ENCODE measurements at places on chromosomes 2 and 18.

DNA sequence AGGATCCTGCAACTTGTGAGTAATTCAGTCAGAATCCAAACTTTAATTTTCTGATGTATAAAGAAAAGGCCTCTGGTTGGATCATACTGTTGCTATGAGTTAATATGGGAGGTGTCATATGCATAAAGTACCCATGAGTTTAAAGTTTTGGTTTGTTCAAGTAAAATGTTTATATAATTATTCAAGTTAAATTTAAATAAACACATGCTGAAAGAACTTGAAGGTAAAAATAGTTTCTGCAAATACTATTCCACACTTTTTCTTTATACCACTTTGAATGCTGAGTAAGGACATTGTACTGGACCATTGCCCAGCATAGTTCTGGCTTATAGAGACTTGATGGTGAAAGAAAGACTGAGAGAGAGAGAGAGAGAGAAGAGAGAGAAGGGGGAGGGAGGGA lies 30.7 kb downstream of the PKP4 start:
- no peak for DNase-seq

DNA sequence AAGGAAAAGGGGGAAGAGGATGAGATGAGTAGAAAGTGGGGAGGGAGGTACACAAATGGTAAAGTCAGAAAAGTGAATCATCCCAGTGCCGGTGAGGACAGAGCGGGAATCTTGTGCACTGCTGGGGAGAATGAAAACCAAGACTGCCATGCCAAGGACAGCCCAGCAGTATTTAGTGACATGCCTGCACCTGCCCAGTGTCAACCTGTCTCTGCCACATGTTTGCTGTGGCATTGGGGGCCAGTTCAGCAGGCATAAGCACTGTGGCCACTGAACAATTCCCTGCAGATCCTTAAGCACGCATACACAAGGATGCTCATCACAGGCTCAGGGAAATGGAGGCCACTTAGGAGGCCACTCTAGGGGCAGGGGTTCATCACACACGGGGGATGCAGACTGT lies 5.2 kb upstream of the KCNK3 start:
- DNase-seq: no peak

DNA sequence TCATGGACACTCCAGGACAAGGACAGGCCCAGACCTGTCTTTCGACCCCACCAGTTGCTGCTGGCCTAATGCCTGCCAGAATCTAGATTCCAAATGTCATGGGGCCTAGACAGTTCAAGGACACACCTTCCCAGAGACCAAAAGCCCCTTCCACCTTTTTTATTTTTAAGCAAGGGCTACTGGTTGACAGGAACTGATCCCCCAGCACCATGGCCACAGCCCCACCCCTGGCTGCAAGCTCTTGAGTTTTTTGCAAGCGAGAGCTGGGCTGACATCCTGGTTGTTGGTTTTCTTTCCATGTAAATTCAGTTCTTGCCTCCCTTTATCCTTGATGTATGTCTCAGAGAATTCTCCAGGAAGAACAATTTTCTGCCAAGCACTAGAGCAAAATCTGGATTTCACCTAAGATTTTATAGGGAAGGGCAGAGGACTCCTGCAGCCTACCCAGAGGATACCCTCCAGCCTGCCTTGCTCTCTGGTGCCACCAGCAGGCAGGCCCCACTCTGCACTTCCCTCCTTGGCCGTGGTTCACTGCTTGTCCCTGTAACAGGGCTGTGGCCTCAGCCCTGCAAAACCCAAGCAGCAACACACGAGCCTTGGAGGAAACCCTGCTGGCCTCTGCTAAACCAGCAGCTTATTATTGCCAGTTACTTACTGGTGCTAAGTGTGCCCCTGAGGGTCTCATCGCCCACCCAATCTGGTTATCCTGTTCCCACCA lies 97.7 kb downstream of the TWIST2 start:
- DNase-seq: peak; percentile 14

DNA sequence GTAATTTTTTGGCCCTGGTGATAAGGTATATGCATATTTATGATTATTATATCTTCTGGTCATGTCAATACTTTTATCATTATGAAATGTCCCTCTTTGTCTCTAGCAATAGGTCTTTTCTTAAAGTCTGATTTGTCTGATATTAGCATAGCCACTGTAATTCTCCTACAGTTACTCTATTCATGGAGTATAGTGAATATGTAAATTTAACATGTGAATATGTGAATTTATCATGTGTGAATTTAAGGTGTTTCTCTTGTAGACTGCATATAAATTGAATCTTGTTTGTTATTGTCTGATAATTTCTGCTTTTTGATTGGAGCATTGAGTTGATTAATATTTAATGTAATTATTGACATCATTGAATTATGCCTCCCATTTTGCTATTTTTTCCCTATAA lies 259.4 kb downstream of the HRH4 start:
- DNase-seq: no peak

GRCh38 chr2:235600406-235600805 lies 106.6 kb downstream of the AGAP1 start:
- DNase-seq: no peak

DNA sequence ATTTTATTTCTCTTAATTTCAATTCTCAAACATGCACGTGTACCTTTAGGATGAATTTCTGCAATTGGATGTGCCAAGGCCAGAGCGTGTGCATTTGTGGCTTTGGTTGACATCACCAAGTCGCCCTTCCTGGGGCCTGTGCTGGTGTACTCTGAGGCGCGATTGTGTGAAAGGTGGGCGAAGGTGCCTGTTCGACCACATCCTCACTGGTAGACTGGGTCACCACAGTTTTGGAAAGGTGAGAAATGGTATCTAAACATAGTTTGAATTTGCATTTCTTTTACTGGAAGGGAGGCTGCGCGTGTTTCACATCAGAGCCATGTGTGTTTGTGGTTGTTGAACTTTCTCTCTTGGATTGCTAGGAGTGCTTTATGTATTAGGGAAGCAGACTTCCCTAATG lies 89.8 kb downstream of the LDLRAD4 start:
- DNase-seq: no peak

DNA sequence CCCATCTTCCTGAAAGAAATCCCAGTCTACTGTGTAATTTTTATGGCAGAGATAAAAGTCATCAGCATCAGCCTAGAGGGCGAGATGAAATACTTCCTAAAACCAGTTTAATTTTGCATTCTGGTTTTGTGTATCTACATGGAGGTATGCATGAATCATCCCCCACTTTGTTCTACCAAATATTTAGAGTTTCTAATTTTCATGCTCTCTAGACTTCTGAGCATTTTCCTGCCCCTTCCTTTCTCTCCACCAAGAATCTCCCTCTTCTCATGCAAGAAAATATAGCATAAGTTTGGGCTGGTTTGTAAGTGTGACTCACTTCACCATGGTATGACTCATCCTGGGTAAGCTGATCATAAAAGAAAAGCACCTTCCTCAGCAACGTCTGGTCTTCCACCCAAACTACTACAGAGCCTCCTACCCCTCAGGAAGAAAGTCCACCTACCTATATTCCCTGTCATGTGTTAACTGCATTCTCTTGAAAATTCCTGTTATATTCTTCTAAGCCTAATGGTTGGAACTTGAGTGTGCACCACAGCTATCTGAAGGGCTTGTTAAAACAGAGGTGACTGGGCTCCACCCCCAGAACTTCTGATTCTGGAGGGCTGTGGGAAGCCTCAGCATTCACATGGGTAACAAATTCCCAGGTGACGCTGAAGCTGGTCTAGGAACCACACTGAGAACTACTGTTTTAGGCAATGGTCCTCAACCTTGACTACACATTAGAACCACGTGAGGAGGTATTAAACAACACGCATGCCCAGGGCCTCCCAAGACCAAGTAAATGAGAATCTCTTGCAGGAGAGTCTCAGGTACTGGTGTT lies 37.4 kb upstream of the RAPGEF4 start:
- peak; percentile 20 for DNase-seq

GRCh38 chr2:170944545-170944944 lies 15.5 kb downstream of the GORASP2 start:
- DNase-seq: no peak

GRCh38 chr2:196925051-196925767 lies 1.3 kb downstream of the PGAP1 start:
- DNase-seq: no peak

- DNase-seq: no peak
Observed at GRCh38 chr18:53093636-53094035, 753.6 kb downstream of the DCC start.

DNA sequence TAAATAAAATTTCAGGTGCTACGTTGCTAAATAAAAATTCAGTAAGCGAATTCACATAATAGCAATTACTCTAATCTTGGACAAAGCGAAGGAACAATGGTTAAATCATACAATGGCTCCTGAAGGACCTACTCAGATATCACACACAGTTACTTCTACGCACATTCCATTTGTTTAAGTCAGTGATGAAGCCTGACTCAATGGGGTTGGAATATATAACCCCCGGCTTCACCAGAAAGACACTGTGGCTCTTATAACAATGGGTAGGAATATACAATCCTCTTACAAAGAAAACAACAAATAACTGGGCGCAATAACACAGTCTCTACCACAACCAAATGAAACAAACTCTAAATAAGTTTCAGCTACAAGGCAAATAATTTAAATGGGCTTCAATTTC lies 349.5 kb downstream of the IRS1 start:
- DNase-seq: no peak

- no peak for DNase-seq
Observed at GRCh38 chr18:52598921-52599320, 258.9 kb downstream of the DCC start.

GRCh38 chr2:105114551-105114950 lies 76.7 kb downstream of the MRPS9 start:
- DNase-seq: no peak

GRCh38 chr2:150606380-150607060 lies 119.1 kb upstream of the RND3 start:
- no peak for DNase-seq

- DNase-seq: no peak
Observed at GRCh38 chr2:36356298-36356989, 866 bp downstream of the CRIM1 start.

DNA sequence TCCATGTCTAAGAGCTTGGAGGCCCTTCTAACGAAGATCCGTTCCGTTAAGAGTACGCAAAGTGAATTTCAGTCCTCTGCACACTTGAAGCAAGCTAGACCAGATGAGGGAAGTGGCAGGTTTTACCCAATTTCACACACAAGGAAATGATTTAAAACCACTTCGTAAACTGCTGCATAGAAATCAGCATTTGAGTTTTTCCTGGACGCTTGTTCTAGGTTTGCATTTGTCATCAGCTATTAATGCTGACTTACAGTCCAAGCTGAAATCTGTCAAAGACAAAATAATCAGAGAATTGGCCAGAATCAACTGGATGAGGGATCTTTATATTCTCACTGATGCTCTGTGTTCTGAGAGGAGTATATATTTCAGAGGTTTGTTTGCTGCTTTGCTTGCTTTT lies 117.6 kb upstream of the RASGRP3 start:
- no peak for DNase-seq

DNA sequence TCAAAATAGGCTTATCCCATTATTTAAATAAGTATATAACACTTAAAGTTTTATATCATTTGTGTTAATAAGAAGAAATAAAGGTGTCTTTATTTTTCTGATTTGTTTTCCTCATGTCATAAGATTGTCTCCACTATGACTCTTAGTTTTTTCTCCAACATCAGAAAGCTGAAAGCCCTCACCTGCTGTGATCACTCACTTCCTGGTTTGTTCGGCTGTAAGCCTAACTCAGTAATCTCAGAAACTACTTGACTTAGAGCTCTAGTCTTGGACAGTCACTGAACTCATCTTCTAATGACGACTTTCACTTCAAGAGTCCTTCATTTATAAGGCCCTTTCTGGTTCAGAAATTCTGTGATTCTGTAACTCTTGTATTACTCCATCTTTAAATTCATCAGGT lies 311.0 kb downstream of the ZEB2 start:
- DNase-seq: no peak

- DNase-seq: no peak
Observed at GRCh38 chr18:5962362-5962761, 67.0 kb upstream of the TMEM200C start.

GRCh38 chr2:960061-960736 lies 9.6 kb downstream of the SNTG2 start:
- DNase-seq: no peak

DNA sequence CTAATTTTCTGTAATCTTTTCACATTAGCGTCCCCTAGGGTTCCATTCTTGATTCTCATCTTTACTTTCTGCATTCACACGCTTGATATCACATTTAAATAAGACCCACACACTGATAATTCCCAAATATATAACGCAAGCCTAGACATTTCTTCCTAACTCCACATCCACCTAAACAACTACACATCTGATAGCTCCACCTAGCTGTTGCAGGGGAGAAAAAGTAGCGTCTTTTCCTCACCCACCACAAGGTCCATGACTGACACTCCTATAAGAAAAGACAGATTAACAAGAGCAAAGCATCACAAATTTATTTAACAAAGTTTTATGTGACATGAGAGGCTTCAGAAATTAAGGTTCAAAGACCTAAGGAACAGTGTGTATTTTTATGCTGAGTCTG lies 862.2 kb upstream of the DDX18 start:
- no peak for DNase-seq

DNA sequence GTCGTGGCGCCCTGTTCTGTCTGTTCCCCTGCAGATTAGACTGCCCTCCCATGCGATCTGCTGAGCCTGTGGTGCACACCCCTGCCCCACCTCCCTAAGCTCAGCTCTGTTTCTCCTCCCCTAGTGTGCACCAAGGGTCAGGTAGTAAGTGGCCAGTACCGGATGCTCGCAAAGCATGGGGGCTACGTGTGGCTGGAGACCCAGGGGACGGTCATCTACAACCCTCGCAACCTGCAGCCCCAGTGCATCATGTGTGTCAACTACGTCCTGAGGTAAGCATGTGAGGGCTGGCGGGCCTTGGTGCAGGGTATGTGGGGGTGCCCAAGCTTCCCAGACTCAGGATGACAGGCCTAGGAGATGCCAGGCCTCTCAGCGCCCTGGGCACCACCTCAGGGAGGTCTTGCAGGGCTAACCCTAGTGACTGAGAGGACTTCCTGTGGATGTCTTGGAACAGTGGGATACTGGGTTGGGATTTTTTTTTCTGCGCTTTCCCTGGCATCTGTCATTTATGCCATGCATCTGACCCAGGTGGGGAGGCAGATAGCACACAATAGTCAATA lies 78.4 kb downstream of the EPAS1 start:
- DNase-seq: no peak

DNA sequence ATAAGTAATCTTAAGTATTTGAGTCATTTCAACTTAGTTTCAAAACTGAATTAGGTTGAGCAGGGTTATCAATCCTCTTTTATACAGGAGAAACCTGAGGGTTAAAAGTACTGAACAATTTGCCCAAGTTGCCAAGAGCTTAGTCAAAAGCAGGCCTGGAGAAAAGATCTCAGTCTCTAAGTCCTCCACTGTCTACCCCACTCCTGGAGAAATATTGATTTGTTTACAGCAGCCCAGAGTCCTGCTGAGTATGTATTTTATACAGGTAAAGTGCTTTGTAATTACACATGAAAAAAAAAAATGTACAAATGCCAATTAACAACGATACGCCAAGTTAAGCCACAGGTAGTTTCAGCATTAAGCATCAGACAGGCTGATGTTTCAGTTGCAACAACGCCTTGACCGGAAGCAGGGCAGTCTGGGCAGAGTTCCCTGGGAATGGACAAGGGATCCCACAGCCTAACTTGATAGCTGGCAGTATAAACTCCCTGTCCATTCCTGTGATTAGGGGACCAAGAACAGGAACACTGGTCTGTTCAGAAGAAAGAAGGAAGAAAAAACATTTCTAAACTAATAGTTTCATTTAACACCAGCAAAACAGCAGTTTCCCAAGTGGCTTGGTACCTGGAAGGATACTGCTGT lies 132.9 kb downstream of the MYO5B start:
- DNase-seq: no peak

- DNase-seq: no peak
Observed at GRCh38 chr18:48713309-48713708, 174.5 kb downstream of the CTIF start.

- DNase-seq: no peak
Observed at GRCh38 chr2:136444323-136444722, 321.0 kb upstream of the THSD7B start.

- DNase-seq: no peak
Observed at GRCh38 chr18:29084120-29084519, 907.2 kb upstream of the CDH2 start.
